Activated CD4-positive, alpha-beta T cell treated with anti-CD3 and anti-CD28 coated beads, Interleukin-2, amount 10 ng/mL, durations not matched to agents 7 days and 5 days (primary cell): ENCODE measurements at places on chromosomes 4 and X.

GRCh38 chr4:4852591-4853362 lies 6.7 kb upstream of the MSX1 start:
- peak; percentile 21 for DNase-seq

GRCh38 chr4:19327364-19327763 lies 924.3 kb upstream of the SLIT2 start:
- DNase-seq: no peak

GRCh38 chr4:85210353-85210752 lies 243.9 kb upstream of the WDFY3 start:
- DNase-seq: no peak

- no peak for DNase-seq
Observed at GRCh38 chrX:151958101-151958500, 16.4 kb downstream of the GABRE start.

DNA sequence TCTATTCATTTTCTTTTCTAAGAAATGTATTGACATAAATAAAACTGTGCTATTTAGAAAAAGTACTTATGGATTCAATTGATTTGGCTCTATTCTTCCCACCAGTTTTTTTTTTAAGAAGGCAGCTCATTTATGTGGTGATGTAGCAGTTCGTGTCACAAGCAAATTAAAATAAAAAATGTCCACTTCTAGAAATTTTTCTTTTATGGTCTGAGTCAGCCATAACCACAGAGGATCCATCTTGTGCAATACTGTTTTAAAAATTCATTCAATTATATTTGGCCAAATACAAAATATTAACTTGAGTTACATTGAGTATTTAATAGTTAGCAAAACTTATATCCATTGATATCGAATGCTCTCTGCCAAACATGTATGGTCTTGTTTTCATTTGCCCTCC lies 207.9 kb upstream of the FAT1 start:
- DNase-seq: no peak

GRCh38 chr4:180156684-180157083 lies 2086.5 kb upstream of the TENM3 start:
- no peak for DNase-seq

DNA sequence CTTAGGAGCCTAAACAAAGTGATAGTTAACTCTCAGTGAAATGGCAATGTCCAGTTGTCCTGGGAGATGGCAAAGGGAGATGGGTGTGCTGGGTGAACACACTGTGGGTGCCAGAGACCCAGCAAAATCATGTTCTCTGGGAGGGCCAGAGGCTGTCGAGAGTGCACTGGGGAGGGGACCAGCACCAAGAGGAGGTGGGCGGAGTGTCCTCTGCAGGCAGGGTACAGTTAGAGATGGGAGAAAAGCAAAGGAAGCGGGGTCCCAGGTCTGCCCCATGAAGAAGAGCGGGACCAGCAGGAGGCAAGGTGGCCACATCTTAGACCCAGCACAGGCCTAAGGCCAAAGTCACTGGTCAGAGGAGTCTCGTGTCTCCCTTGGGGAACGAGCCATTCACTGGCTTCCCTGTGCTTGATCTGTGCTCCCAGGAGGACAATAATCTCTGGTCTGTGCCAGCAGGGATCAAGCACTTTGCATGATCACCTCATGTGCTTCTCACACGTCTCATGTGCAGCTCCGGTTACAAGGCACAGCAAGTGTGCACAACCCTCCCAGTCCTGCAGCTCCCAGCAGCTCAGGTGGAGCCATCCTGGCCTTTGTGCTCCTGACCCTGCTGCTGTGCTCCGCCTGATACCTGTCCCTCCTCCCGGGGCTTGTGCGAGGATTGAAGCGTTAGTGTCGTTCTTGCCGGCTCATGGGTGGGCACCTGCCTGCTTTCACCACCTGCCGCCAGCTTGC lies 100.9 kb downstream of the FAM53A start:
- no peak for DNase-seq

GRCh38 chr4:654503-654845 lies 19.6 kb downstream of the ATP5ME start:
- no peak for DNase-seq

- no peak for DNase-seq
Observed at GRCh38 chrX:47178337-47178736, 15.3 kb upstream of the UBA1 start.

DNA sequence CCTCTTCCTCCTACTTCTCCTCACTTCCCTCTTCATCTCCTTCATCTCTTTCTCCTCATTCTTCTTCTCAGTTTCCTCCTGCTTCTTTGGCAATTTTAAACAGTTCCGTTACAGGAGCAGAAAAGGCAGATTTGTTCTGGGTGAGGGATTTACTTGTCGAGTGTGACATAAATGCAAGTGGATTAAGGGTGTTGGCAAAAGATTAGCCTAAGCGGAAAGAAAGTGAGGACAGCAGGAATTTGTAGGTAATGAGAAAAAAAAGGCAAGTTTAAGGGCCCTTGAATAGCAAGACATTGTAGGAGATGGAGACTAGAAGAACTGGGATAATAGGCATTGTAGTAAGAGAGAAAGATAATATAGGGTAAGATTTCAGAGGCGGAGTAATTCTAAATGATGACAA lies 841.6 kb downstream of the RAPGEF2 start:
- no peak for DNase-seq

DNA sequence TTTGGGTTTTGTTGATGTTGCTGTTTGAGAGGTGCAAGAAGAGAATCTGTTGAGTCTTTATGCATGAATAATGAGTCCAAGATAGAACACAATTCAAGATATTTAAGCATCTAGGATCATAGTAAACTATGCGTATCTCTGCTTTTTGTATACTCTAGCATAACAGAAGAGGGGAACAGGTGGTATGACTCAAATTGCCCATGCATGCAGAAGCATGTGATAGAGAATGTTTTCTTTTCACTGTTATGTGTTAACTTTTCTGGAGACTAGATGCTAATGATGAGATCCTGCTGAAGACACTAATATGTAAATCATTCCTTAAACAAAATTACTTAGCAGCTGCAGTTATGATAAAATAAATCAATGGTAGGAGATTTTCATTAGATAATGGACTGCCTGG lies 165.3 kb upstream of the FTHL17 start:
- no peak for DNase-seq

GRCh38 chr4:107935246-107935645 lies 3.9 kb downstream of the CYP2U1 start:
- no peak for DNase-seq

- no peak for DNase-seq
Observed at GRCh38 chr4:79290376-79290775, 35.5 kb downstream of the NAA11 start.

DNA sequence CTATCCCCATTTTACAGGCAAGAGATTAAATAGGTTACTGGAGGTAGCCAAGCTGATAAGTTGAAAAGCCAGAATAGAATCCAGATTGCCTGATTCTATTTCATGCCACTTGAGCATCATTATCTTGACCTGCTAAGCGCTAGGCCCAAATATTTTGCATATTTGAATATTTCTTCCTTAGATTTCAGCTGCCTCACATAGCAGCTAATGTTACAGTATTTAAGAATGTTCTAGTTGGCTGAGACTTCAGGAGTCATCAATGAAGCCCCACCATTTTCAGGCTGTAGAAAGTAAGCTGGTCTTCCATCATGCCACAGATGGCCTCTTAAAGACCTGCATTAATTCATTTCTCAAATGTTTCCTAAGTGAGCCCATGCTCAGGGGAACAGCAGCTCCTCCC lies 121.4 kb downstream of the SHROOM3 start:
- DNase-seq: no peak

GRCh38 chrX:155857561-155857960 lies 23.6 kb upstream of the VAMP7 start:
- DNase-seq: no peak
